EH (cell line): ENCODE measurements at places on chromosomes 3 and 15.

- DNase-seq, result no peak
Measured at GRCh38 chr15:41980654-41981323, 8.4 kb upstream of the EHD4 start.

DNA sequence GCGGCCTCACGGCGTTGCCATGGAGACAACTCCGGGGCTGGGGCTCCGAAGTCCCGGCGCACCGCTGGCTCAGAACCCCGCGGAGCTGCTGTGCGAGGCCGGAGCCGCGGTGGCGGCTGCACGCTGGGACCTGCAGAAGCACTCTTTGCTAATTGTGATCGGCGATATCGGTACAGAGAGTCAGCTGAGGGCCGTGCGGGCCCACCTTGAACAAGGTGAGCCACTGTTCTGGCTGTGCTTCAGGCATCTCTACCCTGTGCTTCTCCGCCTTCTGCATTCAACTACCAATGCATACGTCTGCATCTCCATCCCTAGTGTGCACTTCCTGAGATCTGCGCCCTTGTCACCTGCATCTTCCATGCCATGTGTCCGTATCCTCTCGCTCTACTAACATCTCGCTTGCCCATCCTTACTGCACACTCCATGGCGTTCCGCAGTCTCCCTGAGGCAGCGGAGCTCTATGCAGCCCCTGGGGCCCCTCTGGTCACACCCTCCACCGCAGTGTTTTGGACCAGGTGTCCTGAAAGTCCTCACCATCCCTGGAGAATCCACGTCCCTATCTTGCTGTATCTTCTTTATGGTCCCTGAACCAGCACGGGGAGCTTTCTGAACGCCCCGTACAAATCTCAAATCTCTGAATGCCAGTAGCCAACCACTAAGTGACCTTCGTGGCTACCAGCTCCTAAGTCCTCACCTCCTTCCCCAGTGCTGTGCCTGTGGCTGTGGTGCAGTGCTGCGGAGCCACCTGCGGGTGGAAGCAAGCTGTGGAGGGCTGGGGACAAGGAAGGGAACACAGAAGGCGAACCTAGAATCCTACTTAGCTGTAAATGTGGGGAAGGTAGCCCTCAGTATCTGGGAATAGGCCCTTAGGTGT lies 6.2 kb upstream of the MAP1A start:
- DNase-seq, result peak; percentile 24

- peak; percentile 75 for DNase-seq
Measured at GRCh38 chr3:184335661-184336546, 1.5 kb upstream of the FAM131A start.

GRCh38 chr3:150149651-150150051 lies 179.0 kb upstream of the PFN2 start:
- peak; percentile 88 for DNase-seq

GRCh38 chr3:61724183-61724582 lies 162.8 kb downstream of the PTPRG start:
- no peak for DNase-seq

- DNase-seq, result no peak
Measured at GRCh38 chr3:194935632-194936470, 250.2 kb downstream of the FAM43A start.

DNA sequence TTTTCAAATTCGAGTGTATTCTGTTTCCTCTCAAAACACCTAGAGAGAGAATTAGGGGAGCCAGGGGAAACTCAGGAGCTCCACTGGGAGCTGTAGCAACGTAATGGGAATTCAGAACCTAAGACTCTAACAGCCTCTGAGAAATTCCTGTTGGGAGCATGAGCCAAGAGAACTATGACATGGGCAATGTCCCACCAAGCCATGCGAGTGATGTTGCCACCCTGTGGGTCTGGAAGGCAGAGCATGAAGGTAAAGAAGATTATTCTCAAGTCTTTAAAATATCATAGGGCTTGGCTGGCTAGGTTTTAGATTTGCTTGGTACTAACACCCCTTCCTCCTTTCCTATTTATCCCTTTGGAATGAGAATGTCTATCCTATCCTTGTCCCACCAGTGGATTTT lies 392.6 kb upstream of the ADAMTS9 start:
- DNase-seq, result no peak

DNA sequence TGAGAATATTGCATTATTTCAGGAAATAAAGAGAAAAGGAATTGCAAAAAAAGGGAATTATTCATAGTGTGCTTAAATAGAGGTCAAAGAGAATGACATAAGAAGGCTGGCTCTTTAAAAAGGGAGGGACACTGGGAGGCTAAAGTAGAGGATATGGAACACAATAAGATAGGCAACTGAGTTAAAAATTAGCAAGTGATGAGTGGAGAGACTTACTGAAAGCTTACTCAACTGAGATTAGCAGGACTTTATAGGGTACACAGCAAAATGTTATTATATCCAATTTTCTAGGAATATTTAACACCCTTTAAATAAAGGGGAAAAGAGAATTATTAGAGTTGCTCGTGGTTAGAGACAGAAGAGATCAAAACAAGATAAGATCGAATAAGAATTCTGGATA lies 375.2 kb downstream of the LSAMP start:
- DNase-seq, result no peak

- no peak for DNase-seq
Measured at GRCh38 chr15:101110681-101111569, 140.9 kb downstream of the CHSY1 start.

DNA sequence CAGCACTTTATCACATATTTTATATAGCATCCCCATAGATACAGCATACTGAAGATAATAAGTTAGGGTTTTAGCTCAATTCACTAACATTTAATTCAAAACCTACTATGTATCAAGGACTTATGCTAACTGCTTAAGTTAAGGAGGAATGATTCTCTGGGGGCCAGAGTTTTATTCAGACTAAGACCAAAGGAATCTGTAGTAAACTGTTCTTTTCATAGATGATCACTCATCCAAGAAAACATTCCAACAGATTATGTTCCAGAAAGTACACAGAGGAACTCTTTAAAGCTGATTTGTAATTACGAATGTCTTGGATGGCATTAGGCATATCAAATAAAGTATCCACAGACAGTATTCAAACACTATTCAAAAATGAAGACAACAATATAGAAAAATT lies 226.4 kb downstream of the SCAPER start:
- peak; percentile 61 for DNase-seq

- peak; percentile 95 for DNase-seq
Measured at GRCh38 chr3:171192176-171192854, 165.8 kb upstream of the SLC2A2 start.

GRCh38 chr15:50501815-50502214 lies 44.7 kb downstream of the USP50 start:
- DNase-seq, result no peak

DNA sequence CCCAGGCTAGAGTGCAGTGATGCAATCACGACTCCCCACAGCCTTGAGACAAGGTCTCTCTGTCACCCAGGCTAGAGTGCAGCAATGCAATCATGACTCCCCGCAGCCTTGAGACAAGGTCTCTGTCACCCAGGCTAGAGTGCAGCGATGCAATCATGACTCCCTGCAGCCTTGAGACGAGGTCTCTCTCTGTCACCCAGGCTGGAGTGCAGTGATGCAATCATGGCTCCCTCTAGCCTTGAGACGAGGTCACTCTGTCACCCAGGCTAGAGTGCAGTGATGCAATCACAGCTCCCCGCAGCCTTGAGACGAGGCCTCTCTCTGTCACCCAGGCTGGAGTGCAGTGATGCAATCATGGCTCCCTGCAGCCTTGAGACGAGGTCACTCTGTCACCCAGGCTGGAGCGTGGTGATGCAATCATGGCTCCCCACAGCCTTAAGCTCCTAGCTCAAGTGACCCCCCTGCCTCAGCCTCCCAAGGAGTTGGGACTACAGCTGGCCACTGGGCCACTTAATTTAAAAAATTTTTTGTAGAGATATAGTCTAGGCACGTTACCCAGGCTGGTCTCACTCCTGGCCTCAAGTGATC lies 26.1 kb downstream of the TFRC start:
- peak; percentile 11 for DNase-seq

GRCh38 chr3:181705086-181705480 lies 6.6 kb upstream of the SOX2 start:
- no peak for DNase-seq
